NCI-H2107 (cell line): ENCODE measurements at places on chromosomes 12 and 14.
A peak's percentile ranks its signal among the peaks of the same experiment; 100 is the strongest.

DNA sequence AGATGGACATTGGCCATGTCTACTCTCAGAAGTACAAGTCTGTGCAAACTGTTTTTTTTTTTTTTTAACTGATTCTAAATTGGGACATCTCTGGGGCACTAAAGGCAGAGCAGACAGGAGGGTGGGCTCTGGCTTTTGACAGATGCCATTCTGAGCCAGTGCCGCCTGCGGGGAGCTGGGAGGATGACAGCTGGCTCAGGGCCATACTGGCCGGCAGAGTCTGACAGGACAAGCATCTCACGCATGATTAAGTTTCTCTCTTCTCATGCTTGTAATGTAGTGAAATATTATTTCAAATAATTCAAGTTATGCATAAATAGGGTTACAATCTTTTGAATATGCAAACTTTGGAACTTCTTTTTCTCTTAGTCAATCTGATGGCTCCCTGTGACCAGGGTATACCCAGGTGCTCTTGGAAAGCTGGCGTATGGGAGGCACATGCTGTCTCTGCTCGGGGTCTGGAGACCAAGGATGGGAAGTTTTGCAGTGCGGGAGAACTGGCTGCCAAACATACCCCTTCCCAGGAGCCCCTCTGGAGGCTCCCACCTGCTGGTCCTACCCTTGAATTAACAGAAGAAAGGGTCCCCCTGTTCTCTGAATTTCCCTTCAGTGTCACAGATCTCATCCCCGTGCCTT is 7.6 kb downstream of the CDCA4 start:
- no peak for DNase-seq

DNA sequence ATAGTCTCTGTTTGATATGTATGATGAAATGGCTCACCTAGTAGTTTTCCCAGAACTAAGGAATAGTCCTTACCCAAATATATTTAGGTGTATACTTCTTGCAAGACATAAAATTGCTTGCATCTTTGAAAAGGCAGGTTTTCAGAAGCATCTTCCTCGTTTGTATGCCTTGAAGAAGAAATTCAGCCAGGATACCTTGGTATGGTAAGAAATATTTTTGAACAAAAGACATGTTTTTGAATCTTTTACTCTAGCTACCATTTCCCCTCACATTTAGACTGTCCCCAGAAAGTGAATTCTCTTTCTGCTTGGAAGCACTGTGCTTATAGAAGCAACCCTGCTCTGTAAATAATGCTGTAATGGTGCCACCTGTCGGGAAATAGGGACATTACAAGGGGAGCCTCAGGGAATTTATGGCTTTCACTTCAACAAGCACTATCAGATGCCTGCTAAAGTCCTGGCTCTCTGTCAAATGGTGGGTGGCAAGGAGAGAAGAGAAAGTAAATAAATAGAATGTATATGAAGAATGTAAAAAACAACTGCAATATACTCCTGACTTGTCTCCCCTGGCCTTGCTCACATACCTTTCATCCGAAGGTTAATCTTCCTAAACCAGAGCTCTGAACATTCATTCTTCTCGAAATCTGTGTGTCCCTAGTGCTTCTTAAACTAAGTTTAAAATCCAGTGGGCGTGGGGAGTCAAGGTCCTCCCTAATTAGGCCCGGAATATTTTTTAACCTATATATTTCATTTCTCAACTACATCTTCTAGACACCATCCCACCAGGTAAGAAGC is 6.1 kb downstream of the CCDC184 start:
- DNase-seq, result peak; percentile 48

DNA sequence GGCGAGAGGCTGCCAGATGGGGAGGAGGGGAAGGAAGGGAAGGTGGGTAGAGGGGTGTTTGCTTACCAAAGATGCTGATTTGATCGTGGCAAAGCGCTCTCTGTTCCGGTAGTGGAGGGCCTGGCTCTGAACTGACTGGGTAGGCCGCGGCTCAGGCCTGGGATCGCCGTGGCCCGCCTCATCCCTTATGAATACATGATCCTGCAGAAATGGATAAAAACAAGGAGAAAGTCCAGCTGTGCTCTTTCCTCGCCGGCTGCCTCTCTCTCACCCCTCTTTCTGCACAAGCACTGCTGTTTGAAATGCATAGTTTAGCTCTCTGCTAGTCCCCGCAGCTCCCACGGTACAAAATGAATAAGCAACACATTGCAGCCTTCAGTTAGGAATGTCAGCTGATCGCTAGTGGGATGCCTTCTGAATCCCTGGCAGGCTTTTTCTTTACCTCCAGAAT is 53.8 kb downstream of the PEBP1 start:
- no peak for DNase-seq

DNA sequence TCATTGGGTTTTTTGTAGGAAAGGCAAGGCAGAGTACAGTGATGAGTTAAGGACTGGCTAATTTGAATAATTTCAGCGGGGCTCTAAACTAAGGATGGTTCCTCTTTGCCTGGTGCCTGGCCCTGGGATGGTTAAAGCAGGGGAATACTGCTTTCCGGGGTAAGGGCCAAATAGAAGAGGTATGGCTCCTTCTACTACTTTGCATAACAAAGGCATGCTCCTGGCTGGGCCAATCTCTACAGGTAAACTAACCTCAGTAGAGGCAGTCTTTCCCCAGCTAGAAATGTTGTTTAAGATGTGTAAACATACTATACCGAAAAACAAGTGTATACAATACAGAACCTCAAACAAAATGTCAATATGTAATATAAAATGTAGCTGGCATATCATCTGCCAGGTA is 1239.0 kb downstream of the SLC16A7 start:
- no peak for DNase-seq

DNA sequence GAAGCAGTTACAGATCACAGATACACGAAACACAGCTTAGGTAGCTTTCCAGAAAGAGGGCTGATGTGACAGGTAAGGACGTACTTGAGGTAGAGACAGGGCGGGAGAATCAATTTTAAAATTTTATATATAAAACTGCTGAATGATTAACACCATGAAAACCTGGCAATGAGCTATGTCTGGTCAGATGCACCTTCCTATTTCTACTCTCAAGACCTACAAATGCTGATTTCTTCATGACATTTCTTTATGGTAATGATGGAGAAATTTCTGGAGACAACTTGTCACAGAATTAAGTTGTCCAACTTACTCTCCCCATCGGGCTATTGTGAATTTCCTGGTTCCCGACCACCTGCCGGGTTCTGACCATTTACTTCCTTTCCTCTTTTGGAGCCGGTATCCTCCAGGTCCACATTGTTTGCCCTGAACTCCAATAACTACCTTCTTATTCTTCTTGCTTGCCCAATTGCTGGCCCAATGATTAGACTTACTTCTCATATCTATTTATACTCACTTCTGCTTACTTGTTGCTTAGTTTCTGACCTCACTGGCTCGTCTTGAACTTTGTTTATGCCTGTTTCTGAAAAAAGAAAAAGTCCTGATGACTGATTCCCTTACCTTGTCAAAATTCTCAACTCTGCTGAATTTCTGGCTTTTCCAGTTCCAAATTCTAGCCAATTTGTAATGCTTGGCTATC is 12.8 kb upstream of the ATP2B1 start:
- DNase-seq, result no peak

GRCh38 chr12:98999559-98999958 is 354.5 kb downstream of the APAF1 start:
- no peak for DNase-seq

GRCh38 chr14:72613231-72613974 is 280.5 kb downstream of the DPF3 start:
- DNase-seq, result no peak

GRCh38 chr14:24674204-24674970 is 40.4 kb upstream of the GZMB start:
- DNase-seq, result no peak

DNA sequence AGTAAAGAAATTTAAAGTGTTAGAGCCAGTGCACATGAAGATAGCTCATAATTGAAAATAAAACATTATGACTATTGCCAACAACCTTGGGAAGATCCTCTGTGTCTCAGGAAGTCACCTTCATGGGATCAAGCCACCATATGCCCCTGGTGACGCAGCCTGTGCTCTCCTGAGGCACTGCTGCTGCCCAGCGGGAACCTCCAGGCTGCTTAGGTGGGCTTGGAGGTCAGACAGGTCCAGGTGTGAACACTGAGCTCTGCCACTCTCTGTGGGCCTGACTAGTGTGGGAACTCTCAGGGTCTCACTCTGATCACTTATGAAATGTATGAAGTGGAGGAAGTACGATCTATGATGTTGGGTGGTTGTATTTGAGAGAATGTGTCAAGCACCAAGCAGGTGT is 16.7 kb downstream of the SLC35E3 start:
- no peak for DNase-seq

DNA sequence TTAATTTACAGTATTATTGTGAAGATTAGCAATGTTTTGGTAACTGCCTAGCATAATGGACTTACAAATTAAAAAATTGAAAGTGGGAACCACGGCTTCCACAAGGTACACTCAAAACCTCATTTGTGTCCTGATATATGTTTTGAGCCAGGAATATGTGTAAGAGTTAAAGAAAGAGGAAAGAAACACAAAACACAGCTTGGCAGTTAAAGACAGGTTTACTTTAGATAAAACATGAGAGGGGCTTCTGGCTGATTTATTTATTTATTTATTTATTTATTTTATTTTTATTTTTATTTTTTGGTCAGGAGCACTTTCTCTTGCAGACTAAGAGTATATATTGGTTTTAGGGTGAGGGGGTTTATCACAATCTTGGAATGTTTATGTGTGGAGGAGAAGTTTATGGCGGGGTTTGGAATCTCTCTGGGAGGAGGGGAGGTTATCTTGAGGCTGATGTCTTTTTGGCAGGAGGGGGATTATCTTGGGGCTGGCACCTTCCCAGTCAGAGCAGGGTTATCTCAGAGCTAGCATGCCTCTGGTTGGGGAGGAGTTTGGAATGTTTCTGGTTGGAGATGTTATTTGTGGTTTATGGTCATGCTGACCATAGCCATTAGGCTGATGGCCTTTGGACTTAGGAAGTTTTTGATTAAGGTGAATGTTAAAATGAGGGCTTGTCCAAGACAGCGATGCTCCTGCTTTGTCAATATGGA is 436.7 kb downstream of the DAD1 start:
- no peak for DNase-seq

DNA sequence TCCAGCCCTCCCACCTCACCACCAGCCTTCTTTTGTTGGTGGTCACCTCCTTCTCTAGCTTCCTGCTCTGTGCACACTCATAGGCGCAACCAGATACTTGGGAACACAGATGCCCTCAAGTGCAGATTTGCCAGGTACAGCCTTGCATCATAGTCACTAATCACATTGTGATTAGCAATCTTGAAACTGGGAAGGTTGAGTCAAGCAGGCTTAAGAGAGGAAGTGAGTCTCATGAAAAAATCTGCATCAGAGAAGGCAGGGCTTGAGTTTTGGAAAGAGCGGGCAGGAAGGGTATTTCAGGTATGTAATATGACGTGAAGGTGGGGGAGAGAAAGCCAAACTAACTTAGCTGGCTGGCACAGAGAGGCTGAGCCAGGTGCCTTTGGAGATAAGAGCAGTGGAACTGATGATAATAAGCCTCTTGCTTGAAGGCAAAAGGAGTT is 2.7 kb upstream of the RABGGTA start:
- DNase-seq, result peak; percentile 43

DNA sequence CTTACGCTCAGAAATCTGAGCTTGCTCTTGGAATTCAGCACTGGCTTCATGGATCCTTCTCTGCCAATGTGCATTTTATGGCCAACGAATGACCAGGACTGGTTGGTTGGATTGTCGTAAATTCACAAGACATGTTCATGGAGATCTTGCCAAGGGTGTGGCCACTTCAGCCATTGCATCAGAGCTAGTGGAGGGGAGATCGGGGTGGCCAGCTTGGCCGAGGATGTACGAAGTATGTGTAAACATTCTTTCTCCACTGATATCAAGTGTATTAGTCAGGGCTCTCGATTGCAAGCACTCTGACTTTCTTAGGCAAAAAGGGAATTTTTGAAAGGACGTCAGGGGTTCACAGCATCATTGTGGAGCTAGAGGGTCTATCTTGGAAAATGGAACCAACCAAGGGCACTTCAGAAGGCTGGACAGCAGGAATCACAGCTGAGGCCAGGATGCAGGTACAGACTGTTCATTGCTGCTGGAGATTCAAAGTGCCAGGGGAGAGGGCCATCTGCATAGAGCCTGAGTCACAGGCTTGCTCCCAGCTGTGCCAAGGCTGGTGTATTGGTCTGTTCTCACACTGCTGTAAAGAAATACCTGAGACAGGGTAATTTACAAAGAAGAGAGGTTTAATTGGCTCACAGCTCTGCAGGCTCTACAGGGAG is 32.9 kb upstream of the ADGRD1 start:
- no peak for DNase-seq

DNA sequence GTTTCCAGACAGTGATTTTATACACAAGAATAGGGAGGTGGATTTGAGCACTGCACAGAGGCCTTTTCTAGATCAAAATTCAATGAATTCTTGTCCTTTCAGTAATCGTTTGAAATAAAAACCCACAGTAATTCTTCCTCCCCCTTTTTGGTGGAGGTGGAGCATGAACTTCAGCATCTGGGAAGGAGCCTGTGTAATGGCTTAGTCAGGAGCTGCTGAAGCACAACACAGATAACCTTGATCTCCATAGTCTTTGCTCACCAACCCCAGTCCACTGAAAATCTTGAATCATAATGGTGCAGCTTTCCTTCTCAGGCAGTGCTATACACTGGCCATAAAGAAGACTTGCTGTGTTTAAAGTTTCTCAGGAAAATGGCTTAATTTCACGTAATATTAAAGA is 6.4 kb upstream of the TBPL2 start:
- DNase-seq, result no peak

GRCh38 chr12:32400866-32401265 is 1.5 kb downstream of the FGD4 start:
- DNase-seq, result no peak

DNA sequence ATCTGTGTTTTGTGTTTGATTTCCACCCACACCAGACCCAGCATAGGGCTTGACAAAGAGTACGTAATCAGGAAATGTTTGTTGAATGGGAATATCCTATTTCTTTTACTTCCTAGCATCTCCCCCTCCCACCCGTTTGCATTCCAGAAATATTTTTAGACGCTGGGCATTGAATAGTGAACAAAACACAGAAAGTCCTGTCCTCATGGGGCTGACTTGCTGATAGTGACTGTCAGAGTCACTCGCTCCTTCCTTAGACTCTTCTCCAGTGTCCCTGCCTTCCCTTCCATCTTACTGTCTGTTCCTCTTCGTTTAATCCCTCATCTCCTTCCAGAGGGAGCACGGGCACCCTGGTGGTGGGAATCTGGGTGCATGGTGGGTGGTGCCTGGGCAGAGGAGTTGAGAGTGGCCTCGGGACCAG is 53.6 kb downstream of the SLC25A47 start:
- DNase-seq, result no peak

GRCh38 chr12:96108321-96108720 is 72.9 kb upstream of the LTA4H start:
- no peak for DNase-seq

GRCh38 chr12:65596514-65597091 is 227.7 kb upstream of the HMGA2 start:
- DNase-seq, result no peak

DNA sequence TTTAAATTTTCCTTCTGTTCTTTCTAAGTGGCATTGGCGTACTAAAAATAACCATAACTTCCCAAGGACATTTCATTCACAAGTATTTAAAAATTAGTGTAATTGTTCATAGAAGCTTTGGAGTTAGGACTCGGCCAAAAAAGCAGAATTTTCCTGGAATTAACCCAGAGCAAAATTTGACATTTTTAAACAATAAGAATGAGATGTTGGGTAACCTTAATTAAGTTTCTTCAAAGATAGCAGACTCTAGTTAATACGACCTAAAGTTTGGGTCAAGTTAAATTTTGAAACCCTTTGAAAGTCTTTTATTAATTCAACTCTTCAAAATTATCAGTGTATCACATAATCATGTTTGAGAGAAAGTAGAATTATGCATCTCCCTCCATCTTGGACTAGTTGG is 118.3 kb downstream of the AKAP6 start:
- no peak for DNase-seq
